AG09309 (cell line): ENCODE measurements at places on chromosomes 11 and 22.

DNA sequence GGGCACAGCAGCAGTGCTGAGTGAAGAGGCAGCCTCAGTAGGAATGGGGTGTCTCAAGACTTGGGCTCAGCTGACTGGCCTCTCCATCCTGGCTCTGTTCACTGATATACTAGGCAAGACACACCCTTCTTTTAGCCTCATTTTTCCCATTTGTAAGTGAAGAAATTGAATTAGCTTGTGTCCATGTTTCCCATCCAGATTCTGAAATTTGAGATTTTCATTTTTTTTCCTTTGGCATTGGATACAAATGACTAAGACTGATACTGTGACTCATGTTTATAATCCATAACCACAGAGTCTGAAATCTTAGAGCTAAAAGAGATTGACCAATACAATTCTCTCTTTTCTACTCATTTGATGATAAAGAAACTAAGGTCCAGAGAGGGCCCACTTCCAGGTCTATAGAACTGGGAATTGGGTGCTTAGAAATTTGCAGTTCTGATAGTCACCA, 110.9 kb downstream of the KCNC1 start:
- peak; percentile 73 for DNase-seq

DNA sequence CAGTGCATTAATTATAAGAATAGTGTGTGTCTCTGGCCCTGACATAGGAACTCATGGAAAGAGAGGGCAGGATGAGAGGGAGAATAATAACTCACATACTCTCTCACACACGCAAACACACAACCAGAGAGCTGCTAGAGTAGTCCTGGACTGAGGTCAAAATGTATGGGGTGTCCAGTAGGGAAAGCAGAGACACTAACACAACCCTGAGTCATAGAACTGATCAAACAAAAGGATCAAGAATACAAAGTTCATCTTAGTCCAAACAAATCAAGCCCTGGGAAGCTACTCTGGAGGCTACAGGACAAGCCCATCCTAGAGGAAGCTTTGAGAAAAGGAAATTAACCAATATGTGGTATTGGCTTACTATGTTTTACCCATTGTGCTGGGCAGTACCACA, 178.5 kb upstream of the GUCY1A2 start:
- DNase-seq, result no peak

GRCh38 chr11:118338637-118339061, 3.9 kb downstream of the CD3D start:
- DNase-seq, result no peak

- no peak for DNase-seq
These were observed 33.7 kb downstream of the WNT11 start for GRCh38 chr11:76172583-76172982.

- no peak for DNase-seq
These were observed 86.9 kb downstream of the FAM83F start for GRCh38 chr22:40081662-40082061.

DNA sequence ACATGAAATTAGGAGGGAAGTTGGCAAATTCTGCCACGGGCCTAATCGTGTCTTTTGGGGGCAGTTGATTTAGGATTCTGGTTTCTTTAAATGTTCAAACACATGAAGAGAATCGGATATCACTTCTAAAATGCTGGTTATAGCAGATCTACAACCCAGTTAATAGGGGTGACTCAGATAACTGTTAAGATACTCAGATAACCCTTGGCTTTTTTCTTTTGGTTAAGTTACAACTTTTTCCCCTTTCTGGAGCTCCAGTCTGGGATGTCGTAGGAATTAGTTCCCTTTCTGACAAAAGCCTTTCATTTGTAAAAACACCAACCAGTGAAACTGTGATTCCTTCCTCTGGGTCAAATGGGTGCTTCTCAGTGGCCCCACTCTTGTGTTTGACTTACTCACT, 976 bp downstream of the DEPDC7 start:
- no peak for DNase-seq

GRCh38 chr11:46015941-46016340, 93.5 kb downstream of the LARGE2 start:
- no peak for DNase-seq

- DNase-seq, result no peak
These were observed 107.4 kb downstream of the SEZ6L start for GRCh38 chr22:26276529-26277160.

GRCh38 chr11:120137187-120137610, 714 bp downstream of the TRIM29 start:
- no peak for DNase-seq

- no peak for DNase-seq
These were observed 174.2 kb downstream of the ETS1 start for GRCh38 chr11:128412847-128413791.

DNA sequence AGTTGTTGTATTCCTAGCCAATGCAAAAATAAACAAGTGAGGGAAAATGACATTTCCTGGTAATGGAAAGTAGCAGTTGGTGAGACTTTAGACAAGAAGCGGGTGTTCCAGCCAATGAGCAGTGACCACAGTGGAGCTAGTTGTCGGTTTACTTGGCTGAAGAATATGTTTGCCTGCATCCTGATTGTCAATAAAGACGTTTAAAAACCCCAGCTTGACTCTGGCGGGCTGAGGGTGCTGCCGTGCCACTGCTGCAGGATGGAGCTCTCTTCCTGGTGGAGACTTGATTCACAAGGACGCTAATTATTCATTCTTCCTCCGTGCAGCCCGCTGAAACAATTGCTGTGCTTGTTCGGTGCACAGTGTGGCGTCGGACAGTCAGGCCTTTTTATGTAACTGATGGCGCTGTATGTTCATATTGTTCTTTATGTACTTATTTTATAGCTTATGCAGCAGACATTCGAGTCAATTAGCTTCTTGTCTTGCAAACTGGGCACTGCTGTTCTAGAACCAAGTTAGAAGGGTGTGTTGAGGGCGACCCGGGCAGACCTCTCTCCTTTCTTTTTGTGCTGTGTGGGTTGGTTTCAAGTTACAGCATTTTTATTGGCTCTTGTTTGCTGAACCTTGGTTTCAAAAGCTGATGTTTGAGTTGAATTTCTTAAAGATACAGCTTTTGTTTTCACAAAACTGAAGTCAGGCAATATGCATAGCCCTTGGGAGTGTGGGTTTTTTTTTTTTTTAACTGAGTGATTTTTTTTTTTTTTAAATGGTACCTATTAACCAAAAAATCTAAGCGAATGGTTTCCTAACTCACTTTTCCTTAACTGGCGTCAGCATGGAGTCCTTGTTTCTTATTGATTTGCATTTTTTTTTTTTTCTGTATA, 153.9 kb downstream of the TEAD1 start:
- DNase-seq, result peak; percentile 50

GRCh38 chr11:68936676-68937620, 33.3 kb downstream of the IGHMBP2 start:
- DNase-seq, result no peak

DNA sequence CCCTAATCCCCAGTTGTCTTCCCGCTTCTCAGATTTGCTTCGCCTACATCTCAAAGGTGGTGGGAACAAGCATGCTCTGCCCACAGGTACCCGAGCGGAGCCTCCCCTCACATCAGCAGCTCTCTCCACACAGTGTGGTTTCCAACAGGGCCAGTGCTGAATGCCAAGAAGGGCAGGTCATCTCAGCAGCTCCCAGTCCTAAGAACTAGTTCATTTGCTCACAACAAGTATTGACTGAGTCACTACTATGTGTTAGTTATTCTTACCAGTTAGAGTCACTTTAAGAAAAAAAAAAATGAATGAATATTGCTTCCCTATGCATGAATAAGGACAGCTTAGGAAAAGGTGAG, 66.2 kb downstream of the THAP12 start:
- DNase-seq, result peak; percentile 5
